ENCODE measurements at places on chromosomes 5 and 9. TPM values are rescaled to one million over a fixed set of nuclear protein-coding genes. Genes with fewer than 3 reads are reported as not detected.

The F2R gene
- total RNA-seq: 2.5 TPM

GRCh38 chr9:137237759-137238726 lies 3.0 kb upstream of the TUBB4B start:
- no peak overlapping the region for H3K4me3 ChIP-seq
- no peak for DNase-seq
- no peak overlapping the region for H3K27ac ChIP-seq
- H3K36me3 ChIP-seq: peaks cover 18% of the 10 kb centered on the region
- H3K27me3 ChIP-seq: peaks cover 8% of the 10 kb centered on the region
- peaks cover 25% of the 10 kb centered on the region for H3K4me1 ChIP-seq

DNA sequence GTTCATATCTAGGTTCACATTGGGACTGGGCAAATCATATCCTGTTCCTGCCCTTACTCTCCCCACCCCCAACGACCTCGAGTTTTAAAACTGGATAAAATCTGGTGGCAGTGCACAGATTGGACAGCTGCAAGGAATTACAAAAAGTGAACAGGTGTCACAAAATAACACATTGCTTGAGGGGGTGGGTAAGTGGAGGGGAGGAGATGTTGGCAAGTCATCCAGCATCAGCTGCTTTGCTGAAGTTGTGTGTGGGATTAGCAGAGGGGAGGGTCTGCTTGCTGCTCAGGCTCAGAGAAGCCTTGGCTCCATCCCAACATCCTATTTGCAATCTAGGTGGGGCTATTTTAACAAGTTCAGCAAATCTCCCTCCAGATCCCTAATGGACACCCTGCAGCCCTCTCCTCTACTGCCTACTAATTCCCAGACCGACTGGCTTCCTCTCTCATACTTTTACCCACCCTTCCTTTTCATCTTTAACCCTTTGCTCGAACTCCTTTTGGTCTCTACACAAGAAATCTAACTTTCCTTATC lies 39.8 kb upstream of the SLC24A2 start:
- no peak overlapping the region for H3K4me3 ChIP-seq
- no peak for DNase-seq
- H3K27me3 ChIP-seq: peaks cover 8% of the 10 kb centered on the region
- H3K4me1 ChIP-seq: no peaks in the 10 kb centered on the region
- no peaks in the 10 kb centered on the region for H3K36me3 ChIP-seq
- no peak overlapping the region for H3K27ac ChIP-seq

The ABO gene
- total RNA-seq: not detected

DNA sequence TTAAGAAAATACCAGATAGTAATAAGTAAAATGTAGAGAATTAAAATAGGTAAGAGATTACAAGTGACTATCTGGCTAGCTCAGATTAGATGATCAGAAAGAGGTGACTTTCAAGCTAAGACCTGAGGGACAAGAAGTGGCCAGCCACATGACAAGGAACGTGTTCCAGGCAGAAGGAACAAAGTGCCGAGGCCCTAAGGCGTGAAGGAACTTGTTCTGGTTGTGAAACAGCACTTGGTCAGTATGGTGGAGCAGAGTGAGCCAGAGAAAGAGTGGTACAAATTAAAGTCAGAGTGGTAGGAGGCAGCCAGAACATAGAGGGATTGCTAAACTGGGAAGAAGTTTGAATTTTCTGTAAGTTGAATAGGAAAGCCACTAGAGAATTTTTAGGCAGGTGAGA lies 73.6 kb downstream of the ADRB2 start:
- DNase-seq: no peak
- H3K27me3 ChIP-seq: peaks cover 1% of the 10 kb centered on the region
- H3K36me3 ChIP-seq: no peaks in the 10 kb centered on the region
- H3K27ac ChIP-seq: no peak overlapping the region
- H3K4me1 ChIP-seq: no peaks in the 10 kb centered on the region

The FOCAD gene
- total RNA-seq: 37.3 TPM

DNA sequence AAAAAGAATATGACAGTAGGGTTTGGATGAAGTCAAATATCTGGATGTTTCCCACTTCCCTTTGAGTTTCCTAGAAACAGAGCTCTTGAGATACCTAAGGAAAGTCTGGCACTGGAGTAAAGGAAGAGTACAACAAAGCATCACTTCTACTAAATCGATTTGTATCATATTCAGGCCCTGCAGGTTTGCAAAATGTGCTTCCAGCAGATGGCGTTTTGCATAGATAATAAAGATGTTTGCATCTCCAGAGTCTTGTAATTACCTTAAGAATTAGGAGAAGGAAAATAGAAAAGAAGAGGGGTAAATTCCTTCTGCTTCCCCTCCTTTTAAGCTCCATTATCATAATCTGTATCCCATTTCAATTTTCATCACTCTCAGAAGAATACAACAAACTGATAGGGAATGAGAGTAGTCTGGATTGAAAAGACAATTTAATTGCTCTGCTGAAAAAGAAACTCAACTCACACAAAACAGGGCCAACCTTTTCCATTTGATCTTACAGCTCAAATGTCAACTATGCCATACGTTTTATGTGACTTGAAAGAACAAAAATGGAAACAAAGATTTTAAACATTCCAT lies 380.4 kb downstream of the PTPRD start:
- no peak for DNase-seq
- H3K27ac ChIP-seq: no peak overlapping the region
- H3K36me3 ChIP-seq: no peaks in the 10 kb centered on the region
- H3K4me1 ChIP-seq: no peaks in the 10 kb centered on the region
- H3K27me3 ChIP-seq: no peaks in the 10 kb centered on the region

DNA sequence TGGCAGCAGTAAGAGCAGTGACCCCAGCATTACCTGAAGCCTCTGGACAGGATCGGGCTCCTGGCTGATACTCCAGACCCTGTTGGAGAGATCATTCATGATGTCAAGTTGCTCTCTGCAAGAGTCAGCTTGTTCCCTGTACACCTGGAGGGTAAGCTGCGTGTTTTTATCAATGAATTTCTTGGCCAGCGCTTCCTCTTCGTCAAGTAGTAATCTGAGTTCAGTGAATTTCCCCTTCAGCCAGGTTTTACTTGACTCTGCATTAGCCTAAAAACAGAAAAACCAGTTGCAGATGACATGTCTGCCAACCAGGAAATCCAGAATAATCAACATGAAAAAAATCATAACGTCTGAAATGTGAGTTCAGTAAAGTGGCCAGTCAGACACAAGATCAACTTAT lies 19.1 kb downstream of the TRIM14 start:
- H3K4me3 ChIP-seq: peak overlapping the region; percentile 18
- peaks cover 67% of the 10 kb centered on the region for H3K4me1 ChIP-seq
- H3K27ac ChIP-seq: peak overlapping the region; percentile 95

DNA sequence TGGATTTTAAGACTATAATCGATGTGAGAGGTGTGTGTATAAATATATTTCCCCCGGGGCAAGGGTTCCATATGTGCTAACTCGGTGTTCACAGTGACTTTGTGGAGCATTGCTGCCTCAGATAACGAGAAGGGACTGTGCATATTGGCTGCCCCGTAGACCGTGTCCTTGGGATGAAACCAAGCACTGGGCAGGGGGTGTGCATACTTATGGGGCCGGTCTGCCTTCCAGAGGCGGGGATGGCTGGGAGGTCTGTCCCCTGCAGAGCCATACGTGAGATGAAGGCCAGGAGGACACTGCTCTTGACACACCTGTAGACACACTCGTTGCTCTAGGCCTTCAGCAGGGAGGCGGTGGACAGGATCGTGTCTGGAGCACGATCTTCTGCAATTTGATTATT lies 56.0 kb upstream of the ZNF354A start:
- H3K4me1 ChIP-seq: no peaks in the 10 kb centered on the region
- H3K36me3 ChIP-seq: no peaks in the 10 kb centered on the region
- no peak overlapping the region for H3K4me3 ChIP-seq
- peaks cover 7% of the 10 kb centered on the region for H3K27me3 ChIP-seq
- no peak overlapping the region for H3K27ac ChIP-seq
- DNase-seq: no peak

All from activated CD8-positive, alpha-beta T cell treated with anti-CD3 and anti-CD28 coated beads for 36 hours (primary cell).